Fibroblast of pulmonary artery (primary cell): ENCODE measurements at places on chromosomes 2 and 18.

DNA sequence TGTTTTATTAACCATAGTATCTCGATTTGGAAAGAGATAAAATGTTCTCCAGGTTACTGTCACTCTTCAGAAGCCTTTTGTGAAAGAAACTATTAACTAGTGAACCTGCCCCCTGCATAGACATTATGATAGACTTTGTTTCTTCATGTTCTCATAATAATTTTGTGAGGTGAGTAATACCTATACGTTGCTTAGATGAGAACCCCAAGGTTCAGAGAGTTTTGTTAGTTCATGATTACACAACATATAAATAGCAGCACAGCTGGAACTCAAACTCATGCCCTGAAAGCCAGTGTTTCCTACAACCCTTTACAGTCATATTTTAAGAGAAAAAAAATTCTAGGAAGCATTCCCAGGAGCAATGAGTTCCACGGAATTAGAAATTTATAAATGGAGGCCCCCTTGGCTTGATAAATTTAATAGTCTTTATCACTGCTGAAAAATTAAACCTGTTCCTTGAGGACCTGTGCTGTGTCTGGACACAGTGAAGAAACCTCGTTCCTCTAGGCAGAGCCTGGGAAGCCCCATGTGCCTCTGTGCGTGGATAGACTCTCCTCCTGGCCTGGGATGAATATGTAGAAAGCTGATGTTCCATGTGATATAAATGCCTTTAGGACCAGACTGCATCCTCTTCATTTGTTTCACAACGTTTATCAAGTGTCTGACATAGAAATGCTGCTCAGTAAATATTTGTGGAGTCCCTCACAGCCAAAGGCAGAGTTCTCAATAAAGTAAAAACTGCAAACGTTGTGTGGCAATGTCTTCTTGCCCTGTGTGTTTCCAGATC, 1257.0 kb upstream of the GYPC start:
- DNase-seq = no peak

DNA sequence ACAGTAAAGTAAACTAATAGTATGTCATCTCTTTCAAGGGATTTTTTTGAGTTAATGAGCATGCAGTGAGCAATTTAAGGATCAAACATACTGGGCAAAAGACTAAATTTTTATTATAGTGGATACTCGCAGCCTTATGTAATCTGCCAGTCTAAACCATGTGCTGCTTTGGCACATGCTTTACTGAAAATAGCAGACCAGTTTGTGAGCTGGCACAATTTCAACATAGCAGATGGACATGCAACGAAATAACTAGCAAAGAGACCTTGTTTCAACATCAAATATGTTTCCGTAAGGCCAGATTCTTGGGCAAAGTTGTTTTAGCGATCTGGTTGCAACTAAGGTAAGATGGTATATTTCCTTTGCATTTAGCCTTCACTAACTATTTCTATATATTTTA, 807.3 kb downstream of the NR4A2 start:
- no peak for DNase-seq

GRCh38 chr2:207698301-207698700, 13.1 kb upstream of the CCNYL1 start:
- DNase-seq = no peak

DNA sequence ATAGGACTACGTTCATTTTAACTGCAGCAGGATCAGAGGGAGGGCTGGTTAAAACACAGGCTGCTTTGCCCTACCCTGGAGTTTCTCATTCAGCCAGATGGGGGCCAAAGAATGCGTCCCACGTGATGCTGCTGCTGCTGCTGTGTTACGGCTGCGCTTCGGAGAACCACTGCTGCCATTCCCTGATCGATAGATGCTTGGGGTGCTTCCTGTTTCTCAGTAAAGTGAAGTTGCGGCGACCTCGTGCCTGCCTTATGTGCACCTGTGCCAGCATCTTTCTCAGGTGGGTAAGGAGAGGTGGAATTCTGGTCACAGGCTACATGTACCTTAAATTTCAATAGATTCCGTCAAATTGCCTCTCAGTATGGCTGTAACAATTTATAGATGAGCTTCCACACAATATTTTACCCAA, 24.7 kb upstream of the TOGARAM2 start:
- DNase-seq = peak; percentile 58

DNA sequence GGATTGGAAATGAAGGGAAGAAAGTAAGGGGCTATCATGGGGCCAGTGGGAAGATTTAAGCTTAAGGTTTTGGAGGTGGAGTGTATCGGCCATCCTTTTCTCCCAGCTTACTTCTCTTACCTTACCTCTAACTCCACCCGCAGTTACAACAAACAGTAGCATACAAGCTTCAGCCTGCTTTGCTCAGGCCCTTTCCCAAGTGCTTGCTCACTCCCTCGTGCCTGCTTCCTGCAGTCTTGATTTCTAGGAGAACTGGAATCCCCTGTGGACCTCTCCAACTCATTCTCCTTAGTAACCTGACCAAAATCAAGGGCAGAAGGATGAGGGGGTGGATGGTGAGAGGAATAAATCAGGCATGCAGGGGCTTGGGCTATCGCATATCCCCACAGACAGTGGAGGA, 5.8 kb upstream of the LYG2 start:
- DNase-seq = no peak

DNA sequence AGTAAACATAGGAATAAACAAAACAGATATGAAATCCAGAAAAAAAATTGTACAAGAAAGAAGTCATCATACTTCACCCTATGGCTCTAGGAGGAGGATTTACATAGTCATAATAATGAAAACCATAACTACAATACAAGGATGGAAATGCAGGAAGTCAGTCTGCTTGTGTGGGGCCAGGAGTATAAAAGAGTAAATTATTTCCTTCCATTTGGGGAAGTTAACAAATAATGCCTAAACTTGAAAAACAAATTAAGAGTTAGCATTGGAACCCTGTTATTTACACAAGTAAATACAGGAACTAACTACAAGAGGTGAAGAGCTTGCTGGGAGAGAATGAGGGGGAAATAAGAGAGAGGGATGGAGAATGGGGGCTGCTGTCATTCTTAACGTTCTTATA, 15.4 kb downstream of the TMEM163 start:
- DNase-seq = no peak

- DNase-seq = peak; percentile 88
These were observed 145.4 kb upstream of the SPOPL start for GRCh38 chr2:138356178-138356577.

GRCh38 chr2:226600184-226600583, 199.4 kb downstream of the IRS1 start:
- peak; percentile 75 for DNase-seq

- DNase-seq = no peak
These were observed 5.8 kb upstream of the ODC1 start for GRCh38 chr2:10453905-10454298.

GRCh38 chr18:9321017-9321452, 13.5 kb upstream of the TWSG1 start:
- peak; percentile 69 for DNase-seq

GRCh38 chr2:211371465-211371864, 815.1 kb downstream of the CPS1 start:
- DNase-seq = no peak

DNA sequence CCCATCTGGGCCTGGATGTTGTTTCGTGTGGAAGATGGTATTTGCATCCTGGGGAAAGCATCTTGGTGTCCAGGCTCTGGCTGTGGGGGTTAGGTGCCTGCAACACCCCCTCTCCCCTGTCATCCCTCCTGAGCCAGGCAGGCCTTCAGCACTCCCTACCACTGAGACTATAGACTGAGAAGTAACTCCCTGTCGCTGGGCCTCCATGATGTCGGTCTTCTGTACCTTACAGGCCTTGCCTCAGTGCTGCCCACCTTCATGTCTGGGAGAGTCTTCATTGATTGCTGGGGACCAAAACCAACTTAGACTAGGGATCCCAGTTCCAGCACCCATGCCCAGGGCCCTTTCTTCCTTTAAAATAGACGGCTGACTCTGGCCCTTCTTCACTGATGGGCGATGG, 33.1 kb upstream of the DNMT3A start:
- no peak for DNase-seq

GRCh38 chr2:190069936-190070696, 7.6 kb upstream of the MSTN start:
- DNase-seq = peak; percentile 86

- no peak for DNase-seq
These were observed 630.8 kb upstream of the SLC39A10 start for GRCh38 chr2:195026261-195026660.

DNA sequence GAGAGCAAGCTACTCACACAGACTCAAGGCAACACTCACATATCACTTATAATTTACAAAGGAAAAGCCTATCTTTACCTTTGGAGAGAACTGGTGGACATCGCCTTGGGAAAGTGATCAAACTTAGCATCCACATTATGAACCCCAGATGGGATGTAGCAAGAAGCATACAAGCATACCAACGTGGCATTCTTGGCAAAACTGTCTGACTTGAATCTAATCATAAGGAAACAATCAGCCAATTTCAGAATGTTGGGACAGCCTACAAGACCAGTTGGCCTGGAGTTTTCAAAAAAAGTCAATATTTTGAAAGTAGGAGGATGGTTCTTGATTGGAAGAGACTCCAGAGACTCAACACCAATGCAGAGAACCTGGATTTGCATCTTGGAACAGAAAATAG, 79.1 kb upstream of the PMAIP1 start:
- no peak for DNase-seq

DNA sequence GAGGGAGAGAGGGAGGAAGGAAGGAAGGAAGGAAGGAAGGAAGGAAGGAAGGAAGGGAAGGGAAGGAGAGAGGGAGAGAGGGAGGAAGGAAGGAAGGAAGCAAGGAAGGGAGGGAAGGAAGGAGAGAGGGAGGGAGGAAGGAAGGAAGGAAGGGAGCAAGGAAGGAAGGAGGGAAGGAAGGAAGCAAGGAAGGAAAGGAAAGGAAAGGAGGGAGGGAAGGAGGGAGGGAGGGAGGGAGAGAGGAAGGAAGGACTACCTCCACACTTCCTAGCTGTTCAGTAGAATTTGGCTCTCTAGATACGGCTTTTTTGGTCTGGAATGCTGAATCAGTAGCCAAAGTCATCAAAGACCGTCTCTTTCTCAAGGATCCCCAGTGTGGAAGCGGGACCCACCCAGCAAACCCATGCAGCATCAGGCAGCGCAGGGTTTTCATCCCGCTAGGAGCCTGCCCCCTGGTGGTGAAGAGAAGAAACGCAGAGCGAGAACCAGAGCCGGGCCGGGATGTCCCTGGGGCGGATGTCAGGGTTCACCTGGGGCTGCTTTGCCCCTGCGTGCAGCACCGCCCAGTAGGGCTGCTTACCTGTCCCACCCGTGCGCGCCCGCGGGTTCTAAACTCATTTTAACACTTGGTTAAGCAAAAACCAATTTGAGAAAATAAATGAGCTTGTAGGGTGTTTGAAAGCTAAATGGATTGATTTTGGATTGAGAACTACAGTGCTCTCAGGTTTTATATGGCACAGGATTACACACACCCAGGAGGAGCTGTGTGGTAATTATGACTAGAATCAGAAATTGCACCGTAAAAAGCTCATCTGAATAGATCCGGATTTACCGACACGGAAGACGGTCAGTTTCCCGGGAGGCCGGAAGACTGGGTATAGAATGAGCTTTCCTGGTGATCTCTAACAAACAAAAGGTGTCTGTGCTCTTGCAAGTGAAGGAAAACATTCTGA, 48.1 kb upstream of the ARL4C start:
- peak; percentile 60 for DNase-seq

- DNase-seq = peak; percentile 62
These were observed 75.4 kb downstream of the SPTBN1 start for GRCh38 chr2:54531558-54531957.

GRCh38 chr18:62660691-62661090, 54.6 kb upstream of the PHLPP1 start:
- DNase-seq = no peak

GRCh38 chr18:73355121-73355520, 487.3 kb upstream of the NETO1 start:
- DNase-seq = no peak

DNA sequence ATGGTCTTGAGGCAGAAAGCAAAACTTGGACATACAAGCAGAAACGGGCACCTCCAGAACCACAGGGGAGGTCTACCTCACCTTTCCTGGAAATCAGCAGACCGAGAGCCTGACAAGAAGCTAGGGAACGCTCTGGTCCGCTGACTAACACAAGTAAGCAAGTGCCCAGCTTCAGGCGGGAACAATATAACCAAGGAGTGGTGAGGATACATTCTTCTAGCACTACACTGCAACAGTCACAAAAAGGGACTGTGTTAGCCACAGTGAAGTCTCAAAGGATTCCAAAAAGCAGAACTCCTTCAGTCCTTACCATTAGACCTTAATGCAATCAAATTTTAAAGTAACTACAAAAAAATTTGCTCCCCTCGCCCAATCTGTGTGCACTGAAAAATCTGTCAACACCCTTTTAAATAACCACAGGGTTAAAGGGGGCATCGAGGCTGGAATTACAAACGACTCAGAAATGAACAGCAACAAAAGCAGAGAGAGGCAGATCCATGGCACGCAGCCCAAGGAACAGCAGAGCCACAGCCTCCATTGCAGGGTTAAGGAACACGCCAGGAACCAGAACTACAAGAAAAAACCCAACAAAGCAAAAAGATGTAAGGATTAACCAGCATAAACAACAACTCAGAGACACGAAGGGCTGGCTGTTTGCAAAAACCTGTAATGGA, 7.1 kb downstream of the THAP4 start:
- DNase-seq = no peak

GRCh38 chr2:30150786-30151185, 4.0 kb downstream of the YPEL5 start:
- DNase-seq = no peak

- DNase-seq = no peak
These were observed 139.9 kb upstream of the GLI2 start for GRCh38 chr2:120595739-120596138.

DNA sequence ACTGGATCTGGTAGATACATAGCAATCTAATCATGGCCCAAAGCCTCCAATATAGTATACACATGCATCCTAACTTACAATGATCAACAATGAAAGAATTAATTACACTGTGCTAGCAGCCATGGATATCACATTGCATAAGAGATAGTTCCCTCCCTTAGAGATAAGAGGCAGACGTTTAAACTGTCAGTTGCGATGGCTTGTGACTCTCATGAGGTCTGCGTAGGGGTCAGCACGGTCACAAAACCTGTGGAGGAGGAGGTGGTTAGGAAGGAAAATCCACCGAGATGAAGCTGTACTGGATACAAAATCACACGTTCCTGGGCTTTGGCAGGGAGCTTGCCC, 800 bp upstream of the RALB start:
- no peak for DNase-seq

- DNase-seq = peak; percentile 61
These were observed 204.8 kb downstream of the TFCP2L1 start for GRCh38 chr2:121080013-121080772.

- DNase-seq = no peak
These were observed 18.1 kb downstream of the CNOT11 start for GRCh38 chr2:101270700-101271259.

- DNase-seq = no peak
These were observed 923.2 kb downstream of the CPS1 start for GRCh38 chr2:211479536-211480150.

- DNase-seq = peak; percentile 86
These were observed 87.3 kb downstream of the ANTXR1 start for GRCh38 chr2:69100220-69100723.

DNA sequence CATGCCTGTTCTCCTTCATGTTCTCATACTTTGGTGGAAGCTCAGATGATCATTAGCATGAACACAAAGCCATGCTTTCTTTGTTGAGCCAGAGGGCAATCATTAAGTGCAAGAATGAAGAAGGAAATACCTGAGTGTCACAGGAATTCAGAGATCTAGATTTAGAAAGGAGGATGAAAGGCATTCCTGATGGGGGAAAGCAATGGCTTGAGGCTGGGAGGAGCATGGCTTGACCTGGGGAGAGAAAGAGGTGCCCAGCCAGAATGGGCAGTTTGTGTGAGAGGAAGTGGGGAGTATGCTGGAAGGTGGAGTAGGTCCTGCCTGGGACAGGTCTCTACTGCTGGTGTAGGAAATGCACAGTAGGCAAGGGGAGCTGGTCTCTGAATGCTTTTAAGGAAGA, 35.1 kb downstream of the SLC4A3 start:
- peak; percentile 8 for DNase-seq
